ENCODE measurements at places on chromosomes 3 and 15.

GRCh38 chr15:25525741-25526140, 86.9 kb upstream of the UBE3A start:
- DNase-seq: no peak

DNA sequence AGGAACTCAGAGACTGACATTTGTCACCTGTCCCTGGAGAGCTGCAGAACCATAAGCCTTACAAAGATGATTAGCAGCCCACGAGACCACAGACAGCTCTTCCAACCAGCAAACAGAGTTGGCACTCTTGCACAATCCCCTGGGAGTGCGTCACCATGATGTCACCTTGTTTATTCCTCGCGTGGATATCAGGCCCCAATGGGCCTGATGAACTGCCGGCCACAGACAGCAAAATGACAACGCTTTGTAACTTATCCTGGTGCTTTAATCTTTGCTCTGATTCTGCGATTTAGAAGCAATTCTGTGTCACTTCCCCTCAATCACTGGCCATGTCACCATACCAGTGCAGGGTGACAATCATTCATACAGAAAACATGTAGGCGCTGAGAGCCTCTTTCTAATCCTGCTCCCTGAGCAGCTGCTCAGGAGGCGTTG, 89.2 kb downstream of the TAMM41 start:
- DNase-seq: no peak

- no peak for DNase-seq
These were observed 55.0 kb downstream of the PRICKLE2 start for GRCh38 chr3:64170270-64170669.

DNA sequence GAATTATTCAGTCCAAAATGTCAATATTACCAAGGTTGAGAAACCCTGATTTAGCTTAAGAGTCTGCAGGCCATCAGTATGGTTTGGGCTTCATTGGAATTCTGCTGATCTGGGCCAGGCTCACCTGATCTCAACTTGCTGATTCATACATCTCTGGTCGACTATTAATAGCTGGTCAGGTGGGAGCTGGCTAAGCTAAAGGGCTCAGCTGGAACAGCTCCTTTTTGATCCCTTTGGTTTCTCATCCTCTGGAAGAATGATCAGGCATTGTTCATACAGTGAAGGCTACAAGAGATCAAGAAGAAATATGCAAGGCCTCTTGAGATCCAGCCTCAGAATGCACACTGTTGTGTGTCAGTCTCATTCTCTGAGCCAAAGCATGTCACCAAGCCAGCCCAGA, 123.3 kb upstream of the MME start:
- DNase-seq: no peak

GRCh38 chr3:129311054-129311902, 32.6 kb downstream of the HMCES start:
- no peak for DNase-seq

DNA sequence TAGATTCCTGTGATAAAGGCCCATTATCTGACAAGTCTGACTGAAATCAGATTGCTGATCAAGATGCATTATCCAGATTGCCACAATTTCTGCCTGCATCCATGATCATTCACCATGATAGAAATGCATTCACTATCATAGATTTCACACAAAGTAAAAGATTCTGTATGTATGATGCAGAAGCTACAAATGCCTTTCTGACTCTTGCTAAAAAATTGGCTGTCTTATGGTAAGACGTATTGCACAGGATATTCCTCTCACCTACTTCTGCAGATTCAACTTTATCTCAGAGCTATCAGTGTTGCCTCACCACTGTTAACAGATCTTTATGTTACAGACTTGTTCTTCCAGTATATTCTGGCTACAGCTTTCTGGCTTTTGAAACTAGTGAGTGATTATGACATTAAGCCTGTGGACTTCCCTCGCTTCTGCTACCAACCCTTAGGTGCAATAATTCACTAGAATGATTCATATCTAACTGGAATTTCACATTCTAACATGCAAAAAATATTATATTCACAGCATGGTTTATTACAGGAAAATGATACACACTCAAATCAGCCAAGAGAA, 955.3 kb downstream of the EPHA3 start:
- DNase-seq: no peak

DNA sequence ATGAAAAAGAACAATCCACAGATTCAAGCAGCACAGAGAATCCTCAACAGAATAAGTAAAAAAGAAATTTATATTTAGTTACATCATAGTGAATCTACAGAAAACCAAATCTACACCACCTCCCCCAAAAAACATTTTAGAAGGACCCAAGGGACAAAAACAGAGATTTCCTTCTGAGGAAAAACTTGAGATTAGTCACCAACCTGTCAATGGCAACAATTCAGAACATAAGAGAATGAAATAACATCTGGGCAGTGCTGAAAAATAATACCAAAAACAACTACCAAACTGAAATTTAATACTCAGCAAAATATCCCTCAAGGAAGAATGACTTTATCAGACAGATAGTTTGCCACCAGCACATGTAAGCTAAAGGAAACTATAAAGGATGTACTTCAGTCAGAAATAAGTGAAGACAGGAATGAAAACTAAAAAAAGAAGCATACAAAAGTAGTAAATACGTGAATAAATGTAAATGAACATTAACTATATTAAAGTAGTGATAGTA, 260.7 kb downstream of the ULK4 start:
- no peak for DNase-seq

GRCh38 chr3:105846809-105847208, 22.0 kb downstream of the CBLB start:
- DNase-seq: no peak

DNA sequence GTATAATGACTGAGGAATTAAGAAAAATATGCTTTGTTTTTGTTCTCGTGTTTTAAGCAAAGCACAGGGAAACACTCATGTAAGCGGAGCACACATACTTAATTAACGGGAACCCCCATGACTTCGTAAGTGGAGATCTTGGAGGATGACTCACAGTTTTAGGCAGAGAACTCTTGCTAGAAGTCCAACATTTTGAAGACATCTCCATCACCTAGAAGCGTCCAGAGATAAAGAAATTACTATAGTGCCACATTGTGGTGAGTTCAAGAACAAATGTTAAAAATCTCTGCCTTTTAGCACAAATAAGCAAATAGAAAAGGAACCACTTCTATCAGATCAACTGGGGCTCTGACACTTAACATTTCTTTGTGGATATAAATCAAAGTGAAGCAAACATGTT, 194.1 kb upstream of the ARHGEF26 start:
- no peak for DNase-seq

DNA sequence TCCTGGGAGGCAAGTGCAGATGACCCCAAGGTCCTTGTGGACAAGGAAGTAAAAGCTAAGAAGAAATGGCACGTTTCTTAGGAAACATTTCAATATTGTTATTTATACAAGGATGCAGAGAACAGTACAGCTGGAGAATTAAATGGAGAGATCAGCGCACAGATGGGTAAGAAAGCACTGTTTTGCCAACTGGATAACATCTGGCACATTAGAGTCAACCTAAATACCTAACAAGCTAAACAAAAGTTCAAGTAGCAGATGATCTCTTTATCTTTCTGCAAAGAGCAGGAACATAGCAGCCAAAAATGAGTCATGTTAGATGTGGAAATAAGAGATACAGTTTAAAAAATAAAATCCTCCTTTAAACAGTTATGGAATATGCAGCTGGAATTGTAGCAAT, 15.7 kb upstream of the DPPA4 start:
- DNase-seq: no peak

DNA sequence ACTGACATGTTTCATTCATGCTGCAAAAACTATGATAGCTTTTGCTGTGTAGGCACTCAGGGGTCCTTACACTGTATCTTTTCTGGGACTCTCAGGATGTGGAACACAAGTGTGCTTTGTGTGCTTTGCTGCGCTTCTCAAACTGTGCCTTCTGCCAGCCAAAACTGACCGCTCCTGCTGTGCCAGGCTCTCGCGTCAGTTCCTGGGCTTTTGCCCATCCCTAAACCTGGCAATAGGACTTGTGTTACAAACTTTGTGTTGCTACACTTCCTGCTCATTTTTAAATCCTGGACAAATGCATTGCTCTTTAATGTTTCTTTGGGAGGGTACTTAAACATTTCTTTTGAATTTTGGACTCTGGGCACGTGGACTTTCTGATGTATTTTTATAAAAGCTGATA, 60.3 kb downstream of the DIPK2A start:
- DNase-seq: no peak

Data from SK-N-SH (cell line).